ENCODE measurements at places on chromosomes 5 and 9.

GRCh38 chr9:68750255-68750654, 45.2 kb downstream of the PIP5K1B start:
- no peak for DNase-seq

- DNase-seq = no peak
Measured at GRCh38 chr5:178995341-178995690, 196 bp upstream of the GRM6 start.

DNA sequence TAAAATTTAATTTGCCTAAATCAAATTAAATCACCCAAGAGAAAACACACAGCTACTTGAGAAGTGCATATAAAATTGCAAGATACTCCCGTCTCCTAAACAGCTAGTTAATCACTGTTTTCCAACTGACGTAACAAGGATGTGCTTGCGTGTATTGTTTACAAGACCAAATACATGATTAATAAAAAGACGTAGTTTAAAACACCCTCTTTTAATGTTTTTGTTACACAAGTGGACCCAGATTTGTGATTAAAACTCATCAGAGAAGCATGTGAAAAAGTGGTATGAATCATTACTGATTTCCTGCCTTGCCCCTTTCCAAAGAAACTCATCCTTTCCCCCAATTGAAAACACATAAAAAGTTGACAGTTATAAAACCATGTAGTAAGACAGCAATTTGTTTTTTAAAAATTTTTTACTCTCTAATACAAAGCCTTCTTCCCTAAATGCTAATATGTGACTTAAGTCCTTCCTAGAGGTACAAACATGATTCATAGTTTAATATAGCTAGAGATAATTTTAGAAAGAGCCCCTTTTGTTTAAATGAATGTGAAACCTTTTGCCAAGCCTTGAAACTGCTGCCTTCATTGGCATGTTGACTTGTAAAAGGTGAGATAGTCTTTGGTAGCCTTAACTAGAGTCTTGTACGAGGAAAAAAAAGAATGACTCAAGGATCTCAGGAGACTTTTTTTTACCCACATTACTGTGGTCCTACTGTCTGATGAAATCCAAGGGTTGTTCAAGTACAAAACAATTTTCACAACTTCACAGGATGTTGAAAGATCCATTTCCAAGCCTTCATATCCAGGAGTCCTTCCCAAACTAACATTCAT, 61.4 kb upstream of the FST start:
- DNase-seq = no peak

GRCh38 chr9:83582029-83582428, 40.9 kb upstream of the IDNK start:
- no peak for DNase-seq

DNA sequence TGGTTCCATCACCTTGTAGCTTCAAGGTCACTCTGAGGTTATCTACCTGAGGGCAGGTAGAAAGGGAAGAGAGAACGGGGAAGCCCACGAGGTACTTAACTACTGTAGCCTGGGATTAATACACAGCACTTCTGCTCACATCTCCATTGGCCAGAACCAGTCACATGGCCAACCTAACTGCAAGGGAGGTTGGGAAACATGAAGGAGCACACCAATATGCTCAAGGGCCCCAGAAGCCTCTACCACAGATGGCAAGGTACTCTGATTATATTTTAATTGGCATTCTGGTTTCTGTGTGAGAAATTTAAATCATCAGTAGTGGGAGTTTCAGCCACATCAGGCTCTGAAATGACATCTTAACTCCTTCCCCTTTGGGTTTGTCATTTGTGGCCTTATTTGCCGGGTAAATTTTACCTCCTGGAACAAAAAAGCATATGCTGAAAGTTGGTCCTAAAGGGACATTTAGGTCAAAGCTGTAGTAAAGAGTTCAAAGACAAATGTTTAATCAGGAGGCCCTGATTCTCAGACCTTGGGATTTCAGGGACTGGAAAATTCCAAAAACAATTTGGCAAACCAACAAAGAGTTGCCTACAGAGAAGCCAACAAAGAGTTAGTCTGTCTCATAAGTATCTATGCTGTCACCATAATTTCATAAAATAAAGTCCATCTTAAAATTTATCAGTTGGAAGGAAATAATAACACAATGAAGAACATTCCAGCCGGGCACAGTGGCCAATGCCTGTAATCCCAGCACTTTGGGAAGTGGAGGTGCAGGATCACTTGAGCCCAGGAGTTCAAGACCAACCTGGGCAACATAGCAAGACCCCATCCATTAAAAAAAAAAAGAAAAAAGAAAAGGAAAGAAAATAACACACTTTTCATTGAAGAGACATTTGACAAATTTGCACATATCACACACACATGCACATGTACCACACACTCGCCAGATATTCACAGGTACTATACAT, 13.8 kb upstream of the MVB12B start:
- DNase-seq = no peak

DNA sequence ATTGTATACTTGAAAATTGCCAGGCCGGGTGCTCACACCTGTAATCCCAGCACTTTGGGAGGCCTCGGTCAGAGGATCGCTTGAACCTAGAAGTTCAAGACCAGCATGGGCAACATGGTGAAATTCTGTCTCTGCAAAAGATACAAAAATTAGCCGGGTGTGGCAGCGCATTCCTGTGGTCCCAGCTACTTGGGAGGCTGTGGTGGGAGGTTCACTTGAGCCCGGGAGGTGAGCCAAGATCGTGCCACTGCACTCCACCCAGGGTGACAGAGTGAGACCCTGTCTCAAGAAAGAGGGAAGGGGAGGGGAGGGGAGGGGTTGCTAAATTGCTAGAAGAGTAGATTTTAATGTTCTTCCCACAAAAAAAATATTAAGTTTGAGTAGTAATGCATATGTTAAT, 53.2 kb downstream of the FNBP1 start:
- no peak for DNase-seq

DNA sequence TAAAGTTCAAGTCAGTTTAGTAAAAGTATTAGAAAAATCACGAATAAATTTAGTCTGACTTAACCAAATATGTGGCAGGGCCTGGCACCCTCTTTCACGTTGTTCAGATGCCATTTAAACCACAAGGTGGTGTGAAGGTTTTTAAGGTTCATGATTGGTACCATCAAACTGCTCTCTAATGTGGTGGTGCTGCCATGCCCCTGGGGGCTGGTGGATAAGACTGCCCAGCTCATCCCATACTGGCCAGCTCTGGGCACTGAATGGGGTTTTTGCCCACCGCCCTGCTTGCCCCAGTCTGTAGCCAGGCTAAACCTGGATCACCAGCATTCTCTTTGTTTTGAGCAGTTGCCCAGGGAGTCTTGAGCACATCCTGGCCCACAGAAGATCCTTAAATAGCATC, 159.3 kb downstream of the GABBR2 start:
- DNase-seq = no peak

- DNase-seq = no peak
Measured at GRCh38 chr5:31889001-31889561, 250.2 kb downstream of the PDZD2 start.

DNA sequence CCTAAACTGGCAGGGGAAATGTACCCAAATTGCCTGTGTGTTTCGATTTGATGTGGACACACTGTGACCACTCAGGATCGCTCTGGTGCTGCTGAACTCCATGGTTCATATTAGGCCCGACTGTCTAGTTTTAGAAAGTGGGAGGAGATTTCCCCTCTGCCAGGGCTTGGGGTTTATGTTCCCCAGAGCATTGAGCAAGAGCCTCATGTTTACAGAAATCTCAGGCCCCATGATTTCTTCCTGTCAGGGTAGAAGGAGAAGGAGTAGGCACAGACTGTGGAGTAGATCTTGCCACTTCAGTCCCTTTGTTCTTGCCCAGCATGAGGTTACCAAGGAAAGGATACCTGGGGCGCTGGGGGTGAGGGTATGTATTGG, 40.8 kb upstream of the GLRX start:
- no peak for DNase-seq

GRCh38 chr5:176700239-176700847, 53.1 kb downstream of the TSPAN17 start:
- no peak for DNase-seq

- no peak for DNase-seq
Measured at GRCh38 chr5:163790497-163790896, 285.1 kb downstream of the MAT2B start.

DNA sequence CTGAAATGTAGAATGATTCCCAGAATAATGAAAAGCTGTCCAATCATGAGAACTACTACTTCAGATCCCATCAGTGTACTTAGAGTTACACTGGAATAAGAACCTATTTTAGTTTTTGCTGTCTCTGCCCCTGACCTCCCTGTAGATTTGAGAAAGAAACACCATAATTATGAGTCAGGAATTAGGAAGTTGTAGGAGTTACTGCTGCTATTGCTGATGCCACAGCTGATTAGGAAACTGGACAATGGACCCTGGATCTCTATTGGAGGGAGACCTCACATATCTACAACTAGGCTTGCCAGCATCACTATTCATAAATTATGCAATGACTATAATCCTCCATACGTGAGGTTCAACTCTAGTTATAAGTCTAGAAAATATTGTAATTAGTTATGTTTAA, 48.8 kb upstream of the EDIL3 start:
- DNase-seq = no peak

GRCh38 chr5:38376404-38376803, 118.0 kb downstream of the EGFLAM start:
- DNase-seq = no peak

- no peak for DNase-seq
Measured at GRCh38 chr5:115333164-115333563, 36.7 kb upstream of the CCDC112 start.

- no peak for DNase-seq
Measured at GRCh38 chr9:130424595-130425454, 19.9 kb upstream of the ASS1 start.

GRCh38 chr9:125240649-125240999, 519 bp downstream of the HSPA5 start:
- DNase-seq = no peak
